C1 segment of cervical spinal cord (tissue), 14 donors: ENCODE measurements at places on chromosomes 13 and 19.

DNA sequence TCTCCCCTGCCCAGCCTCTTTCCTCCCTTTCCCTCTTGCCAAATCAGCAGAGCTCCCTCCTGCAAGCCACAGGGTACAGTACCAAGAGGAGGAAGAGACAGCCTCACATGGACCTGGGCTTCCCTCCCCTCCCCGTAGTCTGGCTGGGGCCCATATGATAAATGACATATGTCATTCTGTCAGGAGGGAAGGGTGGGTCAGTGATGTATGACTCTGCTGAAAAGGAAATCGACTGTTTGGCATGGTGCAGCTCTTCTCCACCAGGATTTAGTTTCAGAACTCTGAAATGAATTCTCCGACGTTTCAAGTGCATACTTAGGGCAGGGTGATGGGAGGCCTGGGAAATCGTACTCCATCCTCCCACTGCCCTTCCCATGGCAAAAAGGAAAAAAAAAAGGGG, 9.8 kb downstream of the TSHZ3 start:
- no peak for DNase-seq

DNA sequence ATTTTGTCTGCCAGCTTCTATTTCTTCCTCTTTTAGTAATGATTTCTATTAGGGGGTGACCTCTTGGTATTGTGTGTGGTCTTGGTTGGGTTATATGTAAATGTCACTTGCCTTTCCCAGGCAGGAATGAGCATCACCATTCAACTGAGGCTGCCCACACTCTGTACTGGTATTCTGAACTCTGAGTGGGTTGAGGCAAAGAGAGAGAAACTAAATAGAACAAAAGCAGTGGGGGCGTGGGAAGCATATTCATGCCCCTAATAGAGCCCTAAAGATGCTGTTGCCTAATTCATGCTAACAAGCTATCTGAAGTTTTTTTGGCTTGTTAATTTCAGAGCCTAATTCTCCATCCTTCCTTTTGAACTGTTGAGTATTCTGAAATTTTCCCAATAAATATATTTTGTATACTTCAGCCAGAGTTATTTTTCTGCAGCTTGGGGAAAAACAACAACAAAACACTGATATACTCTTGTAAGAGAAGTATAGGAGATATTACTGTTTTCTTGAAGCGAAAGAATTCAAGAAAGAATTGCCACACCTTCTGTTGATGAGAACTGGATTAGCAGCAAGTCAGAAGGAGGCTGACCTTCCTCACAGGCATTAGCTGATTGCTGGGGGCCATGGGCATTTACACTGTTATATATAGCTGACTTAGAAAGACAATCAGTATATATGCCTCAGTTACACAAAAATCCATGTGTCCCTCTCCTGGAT, 315.8 kb upstream of the KLF12 start:
- no peak for DNase-seq

DNA sequence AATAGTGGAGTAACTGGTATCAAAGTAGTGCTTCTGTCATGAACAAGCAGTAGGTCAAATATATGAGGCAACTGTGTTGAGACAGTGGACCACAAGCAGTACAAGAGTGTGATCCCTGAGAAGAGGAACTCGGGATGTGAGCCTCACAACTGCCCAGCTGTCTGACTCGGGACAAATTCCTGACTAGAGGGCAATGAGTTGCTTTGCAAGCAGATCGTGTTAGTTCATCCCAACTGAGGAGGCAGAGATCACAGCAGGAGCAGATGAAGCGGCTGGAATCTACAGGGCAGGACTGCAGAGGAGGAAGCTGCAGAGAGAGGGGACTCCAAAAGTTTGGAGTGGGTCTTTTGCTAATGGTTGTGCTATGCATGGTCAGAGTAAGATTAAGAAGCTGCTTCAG, 741.1 kb downstream of the DIAPH3 start:
- no peak for DNase-seq

- DNase-seq: no peak
Measured at GRCh38 chr13:76481738-76482137, 404.5 kb downstream of the KCTD12 start.
